Posterior cingulate gyrus (tissue), 11 donors: ENCODE measurements at places on chromosomes 6 and 20.
A peak's percentile ranks its signal among the peaks of the same experiment; 100 is the strongest.

DNA sequence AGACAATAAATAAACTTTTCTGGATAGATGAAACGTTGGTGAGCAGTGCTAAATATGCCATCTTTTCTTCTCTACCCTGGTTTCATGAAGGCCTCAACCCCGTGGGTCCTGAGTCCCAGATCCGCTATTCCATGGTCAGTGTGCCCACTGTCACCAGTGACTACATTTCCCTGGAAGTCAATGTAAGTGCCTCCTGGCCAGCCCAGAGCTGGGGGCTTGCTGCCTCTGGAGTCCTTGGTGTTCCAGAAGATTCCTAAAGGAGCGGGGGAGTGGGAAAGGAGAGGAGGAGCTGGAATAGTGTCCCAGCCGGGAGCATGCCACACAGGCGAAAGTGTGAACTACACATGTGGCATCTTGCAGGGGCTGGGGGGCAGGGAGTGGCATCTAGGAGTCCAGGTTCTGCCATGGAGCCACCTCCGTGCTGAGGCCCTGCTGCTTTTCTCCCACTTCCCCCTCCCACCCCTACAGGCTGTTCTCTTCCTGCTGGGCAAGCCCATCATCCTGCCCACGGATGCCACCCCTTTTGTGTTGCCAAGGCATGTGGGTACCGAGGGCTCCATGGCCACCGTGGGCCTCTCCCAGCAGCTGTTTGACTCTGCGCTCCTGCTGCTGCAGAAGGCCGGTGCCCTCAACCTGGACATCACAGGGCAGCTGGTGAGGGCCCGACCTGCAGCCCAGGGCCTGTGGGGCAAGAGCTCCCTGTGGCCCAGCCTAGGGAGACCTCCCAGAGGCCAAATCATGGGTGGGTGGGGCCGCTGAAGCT, 10.8 kb downstream of the BPIFB2 start:
- DNase-seq = no peak

DNA sequence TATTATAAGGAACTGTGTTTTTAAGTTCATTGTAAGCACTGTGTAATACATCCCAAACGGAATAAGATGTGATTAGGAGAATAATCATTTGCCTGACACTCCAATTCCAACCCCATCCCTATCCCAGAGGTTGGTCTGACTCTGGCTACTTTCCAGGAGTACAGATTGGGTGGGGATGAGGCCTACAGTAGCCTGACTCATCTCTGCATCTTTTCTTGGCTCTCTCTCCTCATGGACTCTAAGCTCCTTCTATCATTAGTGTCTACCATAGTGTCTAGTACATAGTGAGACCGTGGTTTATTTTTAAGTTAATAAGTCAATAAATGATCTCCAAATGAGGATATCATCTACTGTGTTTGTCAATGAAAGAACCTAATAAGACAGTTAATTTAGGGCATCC, 92.2 kb upstream of the CNKSR3 start:
- no peak for DNase-seq

DNA sequence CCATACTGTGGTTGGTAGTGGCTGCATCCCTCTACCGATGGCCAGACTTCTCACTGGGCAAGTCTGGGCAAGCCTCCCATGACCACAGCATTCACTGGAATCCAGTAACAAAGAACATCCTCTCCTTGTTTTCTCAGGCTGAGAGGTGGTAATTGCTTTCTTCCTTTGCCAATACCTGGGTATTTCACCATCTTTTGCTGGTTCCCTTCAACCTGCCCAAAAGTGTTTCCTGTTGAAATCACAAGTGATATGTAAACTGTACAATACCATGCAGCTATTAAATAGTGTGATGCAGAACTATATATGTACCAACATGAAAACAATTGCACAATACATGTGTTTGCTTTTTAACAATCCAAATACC, at the start of gene PTCHD4:
TSS of gene PTCHD4 (minus strand) at position 55 of the 364 bp plus-strand sequence. CDS start 42,240 bp downstream, outside the sequence.
- DNase-seq = no peak

- DNase-seq = no peak
Measured at GRCh38 chr6:117008618-117009017, 131.6 kb downstream of the RFX6 start.

- no peak for DNase-seq
Measured at GRCh38 chr6:2158596-2159271, 86.7 kb downstream of the GMDS start.

GRCh38 chr6:107313776-107314175, 145.6 kb downstream of the PDSS2 start:
- no peak for DNase-seq

GRCh38 chr20:12077875-12078274, 160.2 kb downstream of the BTBD3 start:
- DNase-seq = no peak

DNA sequence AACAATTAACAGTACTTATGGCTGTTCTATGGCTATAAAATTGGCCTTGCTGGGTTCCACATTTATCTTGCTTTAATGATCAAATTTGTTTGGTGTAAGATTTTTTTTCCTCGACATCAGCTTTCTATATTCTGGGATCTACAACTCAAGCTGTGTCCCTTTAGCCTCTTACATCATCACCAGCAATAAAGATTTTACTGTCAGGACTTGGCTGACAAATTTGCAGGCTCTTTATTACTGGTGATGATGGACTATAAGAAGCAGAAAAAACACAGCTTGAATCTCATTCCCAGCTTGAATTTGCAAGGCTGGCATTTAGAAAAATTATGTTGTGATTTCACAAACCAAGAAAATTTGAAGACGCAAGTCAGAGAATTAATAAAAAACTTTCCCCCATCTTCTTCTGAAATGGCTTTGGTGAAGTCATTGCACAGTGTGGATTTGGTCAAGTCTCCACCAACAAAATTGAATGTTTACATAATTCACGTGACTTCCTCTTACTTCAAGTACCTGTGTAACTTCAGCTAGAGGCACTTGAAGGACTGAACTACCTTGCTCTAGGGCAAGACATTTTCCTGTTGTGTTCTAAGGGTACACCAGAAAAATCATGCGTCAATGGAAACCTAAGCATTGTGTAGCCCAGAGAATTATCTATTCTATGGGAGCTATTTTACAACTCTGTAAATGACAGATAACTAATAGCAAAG, 175.0 kb downstream of the CBLN4 start:
- DNase-seq = no peak

DNA sequence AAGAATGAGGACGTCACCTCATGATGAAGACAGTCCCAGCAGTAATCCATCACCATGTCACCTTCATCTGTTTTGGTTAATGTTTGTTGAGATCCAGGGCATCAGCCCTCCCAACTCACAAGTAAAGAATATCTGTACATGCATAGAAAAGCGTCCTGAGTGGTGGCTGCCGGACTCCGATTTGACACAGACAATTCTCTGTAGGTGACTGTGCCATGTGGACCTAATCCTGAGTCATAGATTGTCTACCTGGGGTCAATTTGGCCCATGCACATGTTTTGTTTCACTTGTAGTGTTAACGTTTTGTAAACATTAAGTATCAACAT, 168.4 kb upstream of the UST start:
- no peak for DNase-seq

- DNase-seq = peak; percentile 47
Measured at GRCh38 chr20:36591854-36592641, 13.5 kb upstream of the RAB5IF start.

- DNase-seq = no peak
Measured at GRCh38 chr20:50438986-50439407, 71.2 kb upstream of the PTPN1 start.

DNA sequence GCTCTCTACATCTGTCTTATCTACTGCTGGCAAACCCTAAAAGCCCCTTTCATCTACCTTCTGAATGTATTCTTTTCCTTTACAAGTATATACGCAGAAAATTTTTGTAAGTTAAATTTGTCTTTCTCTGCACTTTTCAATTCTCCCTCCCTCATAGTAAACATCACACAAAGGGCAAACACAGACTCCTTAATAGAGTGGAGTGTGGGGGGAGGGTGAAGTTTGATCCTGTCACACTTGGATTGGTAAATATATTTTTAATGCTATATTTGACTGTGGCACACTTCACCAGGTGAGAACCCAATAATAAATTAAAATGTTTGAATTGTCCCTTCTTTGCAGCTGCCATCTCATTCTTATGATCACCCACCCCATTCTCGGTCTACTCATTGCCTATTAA, 33.2 kb upstream of the PAQR8 start:
- DNase-seq = no peak

DNA sequence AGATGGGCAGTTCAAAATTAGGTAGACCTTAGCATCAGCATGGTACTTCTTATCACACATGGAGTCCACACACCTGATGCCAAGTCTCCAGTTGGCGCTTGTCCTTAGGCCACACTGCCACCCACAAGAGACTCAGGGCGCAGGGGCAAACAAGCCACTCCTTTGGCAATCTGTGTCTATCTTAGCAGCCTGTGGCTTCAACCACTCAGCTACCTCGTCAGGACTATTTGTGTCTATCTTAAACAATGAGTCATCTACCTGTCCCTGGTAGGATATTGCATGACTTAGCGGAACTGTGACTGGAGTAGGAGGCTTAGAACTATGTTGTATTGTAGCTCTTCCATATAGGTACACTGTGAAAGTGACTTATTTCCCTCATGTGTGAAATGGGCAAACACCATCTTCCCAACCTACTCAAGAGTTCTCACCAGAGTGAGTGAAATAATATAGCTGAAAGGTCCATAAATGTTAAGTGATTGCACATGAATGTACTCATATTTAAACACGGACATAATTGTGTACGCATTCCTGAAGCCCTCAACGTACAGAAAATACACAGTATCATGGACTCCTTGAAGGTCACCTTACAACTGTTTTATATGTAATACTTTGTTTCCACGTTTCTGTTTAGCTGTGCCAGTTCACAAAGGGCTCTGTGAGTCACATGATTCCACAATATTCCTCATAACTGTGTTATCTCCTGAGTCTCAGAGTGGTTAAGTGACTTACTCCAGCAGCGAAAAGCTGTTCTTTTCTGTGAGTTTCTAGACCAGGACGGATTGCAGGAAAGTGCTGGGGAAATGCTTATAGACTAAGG, 1.6 kb downstream of the TRIM27 start:
- DNase-seq = no peak

DNA sequence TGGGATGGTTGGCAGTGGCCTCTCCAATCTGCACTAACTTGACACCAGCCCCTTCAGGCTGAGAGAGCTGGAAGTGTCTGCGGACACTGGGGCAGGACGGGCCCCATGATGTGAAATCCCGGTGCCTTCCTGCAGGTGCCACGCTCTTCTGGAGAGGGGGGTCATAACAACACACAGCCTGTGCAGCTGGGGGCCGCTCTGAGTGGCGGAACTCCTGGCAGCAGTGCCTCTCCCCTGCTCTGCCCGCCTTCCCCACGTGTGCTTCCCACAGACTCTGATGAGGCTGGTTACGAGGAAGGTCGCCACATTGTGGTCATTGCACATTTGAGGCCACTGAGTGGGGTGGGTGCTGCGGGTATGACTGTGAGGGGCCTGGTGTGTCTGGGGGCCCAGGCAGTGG, 145.2 kb downstream of the DTNBP1 start:
- DNase-seq = peak; percentile 72

- DNase-seq = no peak
Measured at GRCh38 chr6:147904416-147904815, 395.9 kb downstream of the SAMD5 start.

GRCh38 chr6:39377539-39377950, 55.0 kb upstream of the KCNK16 start:
- DNase-seq = peak; percentile 63

GRCh38 chr20:19601126-19601810, 156.8 kb upstream of the RIN2 start:
- no peak for DNase-seq

- no peak for DNase-seq
Measured at GRCh38 chr6:133201231-133201630, 39.9 kb upstream of the EYA4 start.

DNA sequence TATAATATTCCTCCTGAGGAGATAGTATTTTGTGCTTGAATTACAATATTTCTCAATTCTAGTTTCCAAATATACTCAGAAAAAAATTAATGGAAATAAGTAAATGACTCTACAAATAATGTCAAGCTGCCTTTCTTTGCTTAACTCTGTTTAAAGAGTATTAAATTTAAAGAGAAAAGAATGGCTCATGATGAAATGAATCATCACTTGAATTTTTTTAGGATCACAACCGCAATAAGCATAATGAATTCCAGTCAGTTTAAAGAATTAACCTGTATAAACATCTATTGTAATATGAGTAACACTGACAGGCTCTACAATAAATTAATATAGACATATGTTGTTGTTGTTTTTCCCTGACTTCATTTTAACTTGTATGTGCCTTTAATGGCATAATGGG, 266.2 kb upstream of the ADGRB3 start:
- no peak for DNase-seq

GRCh38 chr6:154751011-154751800, 18.0 kb downstream of the SCAF8 start:
- no peak for DNase-seq
